ENCODE measurements at places on chromosomes 7 and 10.

- no peak for DNase-seq
- no peak overlapping the region for H3K4me3 ChIP-seq
- no peaks in the 10 kb centered on the region for H3K27me3 ChIP-seq
- peaks cover 2% of the 10 kb centered on the region for H3K36me3 ChIP-seq
- H3K4me1 ChIP-seq = peaks cover 10% of the 10 kb centered on the region
- no peak overlapping the region for H3K27ac ChIP-seq
Measured at GRCh38 chr10:101429423-101429822, 75.5 kb downstream of the BTRC start.

GRCh38 chr7:123598657-123599056 lies 3.0 kb upstream of the ASB15 start:
- no peaks in the 10 kb centered on the region for H3K36me3 ChIP-seq
- no peak overlapping the region for H3K4me3 ChIP-seq
- peaks cover 35% of the 10 kb centered on the region for H3K27me3 ChIP-seq
- no peaks in the 10 kb centered on the region for H3K4me1 ChIP-seq
- no peak for DNase-seq
- H3K27ac ChIP-seq = no peak overlapping the region

DNA sequence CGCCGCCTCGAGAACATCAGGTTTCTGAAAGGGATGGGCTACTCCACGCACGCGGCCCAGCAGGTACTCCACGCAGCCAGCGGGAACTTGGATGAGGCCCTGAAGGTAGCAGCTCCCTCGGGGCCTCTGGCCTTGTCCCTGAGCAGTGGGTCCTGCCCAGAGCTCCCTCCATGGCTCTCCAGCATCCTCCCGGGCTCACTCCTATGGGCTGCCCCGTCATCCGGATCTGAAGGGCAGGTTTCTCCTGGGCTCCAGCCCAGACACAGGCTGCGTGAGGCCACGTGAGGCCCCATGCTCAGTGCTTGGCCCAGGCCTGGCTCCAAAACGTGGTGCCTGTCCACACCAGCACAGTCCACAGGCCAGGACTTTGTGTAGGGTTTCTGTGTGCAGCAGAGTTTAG lies 32.5 kb downstream of the NUB1 start:
- H3K27me3 ChIP-seq = no peaks in the 10 kb centered on the region
- no peak for DNase-seq
- peak overlapping the region; percentile 52 for H3K27ac ChIP-seq
- peaks cover 44% of the 10 kb centered on the region for H3K36me3 ChIP-seq
- peaks cover 6% of the 10 kb centered on the region for H3K4me1 ChIP-seq

- H3K4me1 ChIP-seq = no peaks in the 10 kb centered on the region
- H3K4me3 ChIP-seq = no peak overlapping the region
- H3K27me3 ChIP-seq = peaks cover 22% of the 10 kb centered on the region
- no peak overlapping the region for H3K27ac ChIP-seq
- no peak for DNase-seq
Measured at GRCh38 chr7:128117691-128118090, 86.5 kb upstream of the LRRC4 start.

DNA sequence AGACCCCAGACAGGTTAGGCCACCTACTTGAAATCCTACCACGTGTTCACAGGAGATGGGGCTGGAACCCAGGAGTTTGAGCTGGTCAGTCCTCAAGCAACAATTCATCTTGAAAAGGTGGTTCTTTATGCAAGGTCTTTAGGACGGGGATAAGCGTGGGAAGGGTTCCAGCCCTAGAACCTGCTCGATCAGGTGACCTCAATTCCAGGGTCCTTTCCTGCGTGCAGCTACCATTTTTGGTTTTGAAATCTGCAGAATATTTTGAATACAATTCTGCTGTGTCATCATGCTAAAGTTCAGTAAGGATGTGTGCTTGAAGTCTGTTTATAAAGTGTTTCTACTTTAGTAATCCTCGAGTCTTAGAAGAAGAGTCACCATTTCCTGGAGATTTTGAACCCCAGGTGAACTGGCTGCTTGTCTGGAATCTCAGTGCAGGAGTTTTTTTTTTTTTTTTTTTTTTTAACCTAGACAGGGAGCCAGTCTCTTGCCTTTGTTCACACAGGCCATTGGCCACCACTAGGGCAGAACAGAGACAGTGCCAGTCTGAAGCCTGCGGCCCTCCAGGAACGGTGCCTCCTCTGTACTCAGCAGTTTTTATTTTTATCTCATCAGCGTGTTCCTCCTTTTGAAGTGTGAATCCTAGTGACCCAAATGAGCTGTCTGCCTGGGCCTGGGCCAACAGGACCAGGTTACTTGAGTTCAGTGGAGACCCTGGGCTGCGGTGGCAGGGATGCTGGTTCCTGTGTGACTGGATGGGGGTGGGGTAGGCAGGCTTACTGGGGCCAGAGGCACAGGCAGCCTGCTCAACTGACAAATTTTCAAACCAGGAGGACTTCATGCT lies 54.6 kb downstream of the EEPD1 start:
- DNase-seq = peak; percentile 70
- H3K4me3 ChIP-seq = no peak overlapping the region
- peaks cover 10% of the 10 kb centered on the region for H3K36me3 ChIP-seq
- peaks cover 34% of the 10 kb centered on the region for H3K4me1 ChIP-seq
- peak overlapping the region; percentile 91 for H3K27ac ChIP-seq

GRCh38 chr10:72242675-72243074 lies 26.6 kb upstream of the ASCC1 start:
- DNase-seq = no peak
- peak overlapping the region; percentile 85 for H3K27ac ChIP-seq
- no peak overlapping the region for H3K4me3 ChIP-seq
- no peaks in the 10 kb centered on the region for H3K27me3 ChIP-seq
- H3K4me1 ChIP-seq = peaks cover 45% of the 10 kb centered on the region
- no peaks in the 10 kb centered on the region for H3K36me3 ChIP-seq

GRCh38 chr10:72782649-72783330 lies 90.8 kb downstream of the MCU start:
- DNase-seq = no peak
- no peak overlapping the region for H3K4me3 ChIP-seq
- H3K36me3 ChIP-seq = no peaks in the 10 kb centered on the region
- H3K27ac ChIP-seq = no peak overlapping the region
- H3K27me3 ChIP-seq = no peaks in the 10 kb centered on the region

DNA sequence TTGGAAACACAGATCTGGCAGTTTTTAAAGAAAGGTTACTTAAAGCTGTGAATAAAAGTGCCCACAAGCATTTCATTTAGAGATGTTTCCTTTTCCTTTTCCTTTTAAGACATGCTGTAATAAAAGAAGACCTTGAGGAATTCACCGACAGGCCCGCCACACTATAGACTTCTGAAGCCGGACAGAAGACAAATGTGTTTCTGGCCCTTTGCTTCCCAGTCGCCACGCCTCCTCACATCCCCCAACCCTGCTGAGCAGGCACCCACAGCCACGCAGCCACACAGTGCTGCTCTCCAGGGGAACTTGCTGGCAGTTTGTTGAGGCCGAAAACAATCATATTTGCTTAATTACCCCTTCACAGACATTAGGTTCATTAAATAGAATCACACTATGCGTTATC lies 83.4 kb downstream of the SLC25A13 start:
- peaks cover 17% of the 10 kb centered on the region for H3K4me1 ChIP-seq
- no peak for DNase-seq
- H3K4me3 ChIP-seq = no peak overlapping the region

- no peak overlapping the region for H3K27ac ChIP-seq
- H3K4me1 ChIP-seq = peaks cover 14% of the 10 kb centered on the region
- DNase-seq = peak; percentile 85
Measured at GRCh38 chr7:151123822-151124464, 37.7 kb downstream of the AGAP3 start.

DNA sequence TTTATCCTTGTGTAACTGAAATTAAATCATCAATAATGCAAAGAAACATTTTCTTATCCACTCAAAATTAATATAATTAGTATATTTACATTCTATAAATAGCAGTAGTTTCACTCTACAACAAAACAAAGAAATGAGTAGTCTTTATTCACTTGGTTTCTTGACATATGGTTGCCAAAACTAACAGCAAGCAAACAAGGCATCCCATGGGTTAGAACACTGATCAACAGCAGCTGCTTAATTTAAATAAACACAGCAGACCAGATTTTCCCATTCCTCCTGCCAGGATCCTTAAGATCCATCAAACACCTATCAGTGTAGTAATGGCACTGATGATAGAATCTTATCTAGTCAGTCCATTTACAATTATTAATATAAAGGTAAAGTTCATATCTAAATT lies 22.1 kb downstream of the NCAPG2 start:
- no peaks in the 10 kb centered on the region for H3K36me3 ChIP-seq
- no peak for DNase-seq
- no peaks in the 10 kb centered on the region for H3K27me3 ChIP-seq

- no peaks in the 10 kb centered on the region for H3K4me1 ChIP-seq
- no peak overlapping the region for H3K4me3 ChIP-seq
- no peak for DNase-seq
- H3K36me3 ChIP-seq = no peaks in the 10 kb centered on the region
- no peak overlapping the region for H3K27ac ChIP-seq
Measured at GRCh38 chr10:98587156-98587837, 140.6 kb upstream of the HPS1 start.

DNA sequence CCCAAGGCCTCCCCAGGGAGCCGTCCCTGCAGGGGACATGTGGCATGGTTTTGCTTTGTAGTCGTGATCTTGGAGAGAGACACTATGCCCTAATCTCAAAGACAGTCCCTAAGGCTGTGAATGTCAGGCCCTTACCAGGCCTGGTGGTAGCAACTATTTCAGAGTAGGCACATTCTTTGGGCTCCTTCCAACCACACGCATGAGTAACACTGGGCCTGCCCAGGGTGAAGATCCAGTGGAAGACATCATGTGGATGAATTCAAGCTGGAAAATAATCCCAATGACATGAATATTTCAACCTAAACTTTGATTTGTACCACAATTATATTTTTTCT lies 39.5 kb upstream of the INSIG1 start:
- H3K4me3 ChIP-seq = no peak overlapping the region
- no peak for DNase-seq
- no peak overlapping the region for H3K27ac ChIP-seq
- peaks cover 6% of the 10 kb centered on the region for H3K27me3 ChIP-seq
- H3K36me3 ChIP-seq = no peaks in the 10 kb centered on the region

GRCh38 chr10:85420501-85421191 lies 945.9 kb downstream of the GRID1 start:
- DNase-seq = no peak
- H3K27ac ChIP-seq = no peak overlapping the region
- no peaks in the 10 kb centered on the region for H3K27me3 ChIP-seq
- no peaks in the 10 kb centered on the region for H3K4me1 ChIP-seq
- no peaks in the 10 kb centered on the region for H3K36me3 ChIP-seq

GRCh38 chr7:19121977-19122588 lies 4.6 kb upstream of the TWIST1 start:
- no peak overlapping the region for H3K4me3 ChIP-seq
- no peaks in the 10 kb centered on the region for H3K4me1 ChIP-seq
- no peak overlapping the region for H3K27ac ChIP-seq
- DNase-seq = no peak

GRCh38 chr7:112009081-112009480 lies 197.1 kb downstream of the DOCK4 start:
- no peak overlapping the region for H3K27ac ChIP-seq
- H3K4me1 ChIP-seq = no peaks in the 10 kb centered on the region
- H3K27me3 ChIP-seq = peaks cover 17% of the 10 kb centered on the region
- no peak overlapping the region for H3K4me3 ChIP-seq

GRCh38 chr10:110774069-110775019 lies 97.4 kb upstream of the PDCD4 start:
- peaks cover 11% of the 10 kb centered on the region for H3K4me1 ChIP-seq
- no peak for DNase-seq
- H3K4me3 ChIP-seq = peak overlapping the region; percentile 4
- H3K27me3 ChIP-seq = no peaks in the 10 kb centered on the region
- H3K36me3 ChIP-seq = peaks cover 3% of the 10 kb centered on the region

DNA sequence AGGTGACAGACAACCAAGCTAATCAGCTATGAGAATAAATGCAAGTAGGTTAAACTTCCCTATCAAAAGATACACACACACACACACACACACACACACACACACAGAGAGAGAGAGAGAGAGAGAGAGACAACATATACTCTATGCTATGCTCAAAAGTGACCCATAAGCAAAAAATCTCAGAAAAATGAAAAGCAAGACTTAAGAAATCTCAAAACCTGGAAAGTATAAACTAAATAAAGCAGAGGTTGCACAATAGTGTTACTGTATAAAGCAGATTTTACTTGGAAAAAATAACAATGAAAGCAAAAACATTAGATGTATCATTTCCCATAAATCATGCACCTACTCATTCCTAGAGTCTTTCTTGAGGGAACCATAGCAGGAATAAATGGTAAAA lies 221.5 kb downstream of the INHBA start:
- no peak for DNase-seq
- H3K36me3 ChIP-seq = no peaks in the 10 kb centered on the region
- no peak overlapping the region for H3K4me3 ChIP-seq
- H3K4me1 ChIP-seq = no peaks in the 10 kb centered on the region
- no peak overlapping the region for H3K27ac ChIP-seq

DNA sequence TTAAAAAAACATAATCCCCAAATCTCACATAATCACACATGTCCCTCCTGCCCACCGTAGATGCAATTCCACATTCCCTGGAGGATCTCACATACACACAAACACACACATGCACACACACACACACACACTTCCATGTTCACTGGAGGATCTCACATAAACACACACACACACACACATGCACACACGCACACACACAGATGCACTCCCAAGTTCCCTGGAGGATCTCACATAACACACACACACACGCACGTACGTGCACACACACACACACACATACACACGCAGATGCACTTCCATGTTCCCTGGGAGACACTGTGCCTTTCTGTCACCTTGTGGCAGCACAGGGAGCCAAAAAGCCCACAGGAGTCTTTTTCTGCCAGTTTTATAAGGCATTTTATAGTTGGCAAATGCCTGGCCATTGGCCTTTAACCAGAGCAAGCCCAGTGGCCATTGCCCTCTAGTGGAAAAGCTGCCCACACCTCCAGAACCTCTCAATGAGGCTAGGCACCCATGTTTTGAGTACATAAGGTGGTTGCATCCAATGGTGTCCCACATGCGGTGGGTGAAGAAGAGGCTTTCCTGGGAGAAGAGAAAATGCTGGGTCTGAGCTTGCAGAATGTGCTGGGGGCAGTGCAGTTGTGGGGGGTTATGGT lies 115.4 kb upstream of the ACBD5 start:
- H3K36me3 ChIP-seq = no peaks in the 10 kb centered on the region
- DNase-seq = no peak
- H3K27ac ChIP-seq = no peak overlapping the region
- no peak overlapping the region for H3K4me3 ChIP-seq
- peaks cover 18% of the 10 kb centered on the region for H3K27me3 ChIP-seq
- no peaks in the 10 kb centered on the region for H3K4me1 ChIP-seq

- no peak overlapping the region for H3K4me3 ChIP-seq
- DNase-seq = no peak
- H3K4me1 ChIP-seq = no peaks in the 10 kb centered on the region
- no peaks in the 10 kb centered on the region for H3K36me3 ChIP-seq
- no peak overlapping the region for H3K27ac ChIP-seq
Measured at GRCh38 chr10:77501152-77501845, 136.3 kb downstream of the KCNMA1 start.

DNA sequence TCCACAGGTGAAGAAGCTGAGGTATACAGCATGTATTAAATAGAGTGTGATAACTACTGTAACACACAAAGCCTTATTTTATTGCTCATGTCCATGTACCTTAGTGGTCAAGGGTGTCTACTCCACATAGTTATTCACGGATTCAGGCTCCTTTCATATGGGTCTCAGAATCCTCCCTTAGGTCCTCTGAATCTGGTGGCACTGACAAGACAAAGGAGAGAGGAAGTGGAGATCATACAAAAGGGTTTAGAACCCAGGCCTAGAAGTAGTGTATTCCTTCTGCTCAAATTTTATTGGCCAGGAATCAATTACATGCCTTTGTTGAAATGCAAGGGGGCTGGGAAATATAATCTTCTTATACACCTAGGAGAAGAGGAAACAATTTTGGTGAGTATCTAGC lies 164.6 kb downstream of the PTEN start:
- peaks cover 13% of the 10 kb centered on the region for H3K4me1 ChIP-seq
- no peak overlapping the region for H3K4me3 ChIP-seq
- no peak for DNase-seq
